ENCODE measurements at places on chromosomes 7 and 10.

GRCh38 chr10:132850896-132851295 is 64.9 kb upstream of the NKX6-2 start:
- DNase-seq: no peak

- DNase-seq: peak; percentile 40
These were observed 738 bp downstream of the ETV1 start for GRCh38 chr7:13988731-13989125.

- DNase-seq: no peak
These were observed 343.7 kb upstream of the AOAH start for GRCh38 chr7:37068038-37068437.

DNA sequence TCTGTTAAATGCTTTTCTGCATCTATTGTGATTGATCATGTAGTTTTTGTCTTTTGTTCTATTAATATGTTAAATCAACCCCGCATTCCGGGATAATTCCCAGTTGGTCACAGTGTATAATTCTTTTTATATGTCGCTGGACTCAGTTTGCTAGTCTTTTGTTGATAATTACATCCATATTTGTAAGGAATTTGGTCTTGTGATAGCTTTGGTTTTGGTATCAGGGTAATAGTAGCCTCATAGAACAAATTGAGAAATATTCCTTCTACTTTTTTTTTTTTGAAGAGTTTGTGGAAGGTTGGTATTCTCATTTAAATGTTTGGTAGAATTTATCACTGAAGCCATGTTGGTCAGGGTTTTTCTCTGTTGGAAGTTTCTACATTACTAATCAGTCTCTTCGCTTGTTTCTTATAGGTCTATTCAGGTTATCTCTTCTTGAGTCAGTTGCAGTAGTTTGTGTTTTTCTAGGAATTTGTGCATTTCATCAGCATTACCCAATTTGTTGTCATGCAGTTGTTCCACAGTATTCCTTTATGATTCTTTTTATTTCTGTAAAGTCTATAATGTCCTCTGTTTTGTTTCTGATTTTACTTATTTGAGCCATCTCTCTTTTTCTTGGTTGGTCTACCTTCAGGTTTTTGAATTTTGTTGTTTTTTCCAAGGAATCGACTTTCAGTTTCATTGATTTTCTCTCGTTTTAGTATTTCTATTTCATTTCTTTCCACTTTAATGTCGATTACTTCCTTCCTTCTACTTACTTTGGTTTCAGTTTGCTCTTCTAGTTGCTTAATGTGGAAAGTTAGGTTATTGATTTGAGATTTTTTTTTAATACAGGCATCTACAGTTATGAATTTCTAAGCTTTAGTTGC is 64.6 kb upstream of the GJD4 start:
- no peak for DNase-seq

GRCh38 chr7:106543221-106543757 is 117.7 kb downstream of the CCDC71L start:
- DNase-seq: no peak

GRCh38 chr7:55366461-55367070 is 1.4 kb downstream of the LANCL2 start:
- DNase-seq: peak; percentile 12

- DNase-seq: no peak
These were observed 94.3 kb downstream of the PRPF18 start for GRCh38 chr10:13681095-13681494.

- no peak for DNase-seq
These were observed 22.6 kb downstream of the CYP2C18 start for GRCh38 chr10:94706089-94706488.

GRCh38 chr10:132476146-132477065 is 61.2 kb upstream of the INPP5A start:
- DNase-seq: peak; percentile 34

GRCh38 chr7:147567043-147567442 is 1023.5 kb upstream of the C7orf33 start:
- DNase-seq: no peak

- no peak for DNase-seq
These were observed 30.9 kb downstream of the COL1A2 start for GRCh38 chr7:94425546-94425945.

DNA sequence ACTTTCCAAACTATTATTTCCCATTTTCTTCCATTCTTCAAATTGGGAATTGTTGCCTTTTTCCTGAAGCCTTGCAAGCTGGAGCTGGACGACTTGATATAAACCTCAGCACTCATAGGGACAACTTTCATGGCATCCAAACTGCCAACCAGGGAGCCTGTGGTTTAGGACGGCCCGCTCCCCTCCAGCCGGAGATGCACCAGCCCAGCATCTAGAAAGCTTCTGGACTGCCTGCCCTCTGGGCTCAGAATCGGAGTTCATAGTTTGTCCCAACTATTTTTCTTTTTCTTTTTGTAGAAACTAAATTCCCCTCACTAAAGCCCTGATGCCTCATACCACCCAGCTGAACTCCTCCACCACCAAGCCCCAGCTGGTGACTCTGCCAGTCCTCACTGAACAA is 200.3 kb downstream of the DNAJB6 start:
- DNase-seq: no peak
